Tongue (tissue), 3 donors: ENCODE measurements at places on chromosomes 16 and 17. TPM values are rescaled to one million over a fixed set of nuclear protein-coding genes. Genes with fewer than 3 reads are reported as not detected.

MFAP4 gene
- 77.4 TPM for total RNA-seq

TOX3 gene
- total RNA-seq, result 0.31 TPM

SLFN12L gene
- total RNA-seq, result 0.62 TPM

CDH1 gene
- total RNA-seq, result 34.3 TPM

PRSS8 gene
- total RNA-seq, result 17.6 TPM

TEKT5 gene
- 1.0 TPM for total RNA-seq

TLCD2 gene
- total RNA-seq, result 4.3 TPM

SMIM36 gene
- not detected for total RNA-seq

CCL14 gene
- total RNA-seq, result 0.92 TPM

SLC5A2 gene
- total RNA-seq, result not detected

KCNJ16 gene
- total RNA-seq, result 0.21 TPM

MEOX1 gene
- 17.8 TPM for total RNA-seq

XAF1 gene
- total RNA-seq, result 19.7 TPM

SHPK gene
- 15.3 TPM for total RNA-seq

NT5C gene
- 50.8 TPM for total RNA-seq

CD300H gene
- not detected for total RNA-seq

TNP2 gene
- total RNA-seq, result not detected

TMEM238L gene
- not detected for total RNA-seq

SAT2 gene
- 33.2 TPM for total RNA-seq
